ENCODE measurements at places on chromosomes 12 and 14. TPM values are rescaled to one million over a fixed set of nuclear protein-coding genes. Genes with fewer than 3 reads are reported as not detected.

DNA sequence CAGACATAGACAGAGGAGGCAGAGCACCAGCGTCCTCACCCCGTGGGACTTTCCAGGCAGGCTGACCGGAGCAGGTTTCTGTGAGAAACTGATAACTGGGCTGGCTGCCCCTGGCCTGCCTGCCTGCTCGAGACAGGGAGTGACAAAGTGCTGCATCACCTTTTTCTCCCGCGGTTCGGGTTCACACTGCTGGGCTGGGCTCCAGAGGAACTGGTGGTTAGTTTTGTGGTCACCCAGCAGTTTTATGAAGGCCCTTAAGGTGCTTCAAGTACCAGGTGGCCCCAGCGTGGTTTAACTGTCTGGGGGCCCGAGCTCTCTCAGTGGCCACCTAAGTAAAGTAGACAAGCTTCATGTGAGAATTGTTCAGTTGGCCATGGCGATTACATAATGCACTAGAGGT lies 1073.6 kb downstream of the BCL11B start:
- no peak overlapping the region for H3K4me3 ChIP-seq
- no peaks in the 10 kb centered on the region for H3K27me3 ChIP-seq
- no peaks in the 10 kb centered on the region for H3K4me1 ChIP-seq
- no peaks in the 10 kb centered on the region for H3K36me3 ChIP-seq
- no peak overlapping the region for H3K27ac ChIP-seq
- no peak for DNase-seq

Gene KRT83
- total RNA-seq: not detected

- H3K36me3 ChIP-seq: no peaks in the 10 kb centered on the region
- no peaks in the 10 kb centered on the region for H3K27me3 ChIP-seq
- H3K27ac ChIP-seq: no peak overlapping the region
- DNase-seq: no peak
- H3K4me3 ChIP-seq: no peak overlapping the region
- peaks cover 12% of the 10 kb centered on the region for H3K4me1 ChIP-seq
These were observed 2.3 kb upstream of the NAA30 start for GRCh38 chr14:57388067-57388466.

GRCh38 chr12:117850048-117850447 lies 118.7 kb downstream of the KSR2 start:
- peaks cover 13% of the 10 kb centered on the region for H3K27me3 ChIP-seq
- no peak overlapping the region for H3K4me3 ChIP-seq
- no peaks in the 10 kb centered on the region for H3K36me3 ChIP-seq
- DNase-seq: no peak
- no peaks in the 10 kb centered on the region for H3K4me1 ChIP-seq
- no peak overlapping the region for H3K27ac ChIP-seq

Gene AQP5
- 14.3 TPM for total RNA-seq

DNA sequence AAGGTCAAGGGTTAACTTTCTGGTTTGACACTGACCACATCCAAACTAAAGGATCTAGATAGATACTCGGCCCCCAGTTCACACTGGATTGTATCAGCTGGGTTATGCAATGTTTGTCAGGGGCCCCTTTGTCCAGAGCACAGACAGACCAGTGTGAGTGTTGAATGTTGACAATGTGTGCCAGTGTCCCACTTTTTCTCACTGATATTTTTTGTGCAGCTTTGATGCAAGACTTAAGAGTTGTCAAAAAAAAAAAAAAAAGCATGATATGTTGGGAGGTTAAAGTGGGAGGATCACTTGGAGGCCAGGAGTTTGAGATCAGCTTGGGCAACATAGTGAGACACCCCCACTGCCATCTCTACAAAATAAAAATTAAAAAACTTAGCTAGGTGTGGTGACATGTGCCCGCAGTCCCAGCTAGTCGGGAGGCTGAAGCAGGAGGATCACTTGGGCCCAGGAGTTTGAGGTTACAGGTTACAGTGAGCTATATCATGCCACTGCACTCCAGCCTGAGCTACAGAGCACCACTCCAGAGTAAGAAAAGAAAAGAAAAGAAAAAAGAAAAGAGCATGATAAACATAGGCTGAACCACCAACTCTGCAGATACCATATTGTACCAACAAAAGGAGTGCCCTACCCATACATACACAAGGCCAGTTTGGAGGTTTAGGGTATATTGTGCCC lies 97.5 kb downstream of the LGR5 start:
- H3K27ac ChIP-seq: no peak overlapping the region
- H3K36me3 ChIP-seq: no peaks in the 10 kb centered on the region
- no peak overlapping the region for H3K4me3 ChIP-seq
- DNase-seq: no peak
- no peaks in the 10 kb centered on the region for H3K4me1 ChIP-seq

Gene NRIP2
- 0.61 TPM for total RNA-seq

DNA sequence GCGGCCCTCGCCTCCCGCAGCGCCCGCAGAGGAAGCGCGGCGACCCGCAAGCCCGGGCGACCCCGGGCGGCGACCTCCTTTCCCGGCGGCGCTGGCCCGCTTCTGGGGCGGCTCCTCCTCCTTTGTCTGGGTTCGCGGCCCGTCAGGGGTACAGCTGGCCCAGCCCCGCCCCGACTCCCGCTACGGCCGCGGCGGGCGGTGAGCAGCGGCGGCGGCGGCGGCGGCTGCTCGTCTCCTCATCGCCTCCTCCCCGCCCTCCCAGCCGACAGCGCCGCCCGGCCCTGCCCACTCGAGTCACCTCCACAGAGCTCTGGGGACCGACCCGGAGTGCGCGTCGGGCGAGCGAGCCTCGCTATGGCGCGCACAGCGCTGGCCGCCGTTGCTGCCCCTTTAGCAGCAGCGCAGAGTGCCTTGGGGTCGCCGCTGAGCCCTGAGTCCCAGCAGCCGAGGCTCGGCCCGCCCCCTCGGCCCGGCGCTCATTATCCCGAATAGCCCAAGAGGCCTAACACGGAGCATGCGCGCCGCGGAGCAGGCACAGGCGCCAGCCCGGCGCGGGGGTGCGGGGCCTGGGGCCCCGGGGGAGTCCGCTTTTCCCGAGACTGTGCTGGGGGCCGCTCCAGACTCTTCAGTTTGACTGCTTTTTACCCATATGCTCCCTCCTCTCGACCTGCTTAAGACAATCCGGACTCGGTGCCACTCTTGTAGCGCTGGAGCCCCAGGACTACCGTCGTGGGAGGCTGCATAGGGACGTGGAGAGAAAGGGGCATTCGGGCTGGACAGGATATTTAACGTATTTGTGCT lies at the start of gene SOS2:
SOS2 (minus strand) TSS at position 104 of the 801 bp plus-strand sequence. CDS start 295 bp downstream, outside the sequence.
- peak within 1 kb of the TSS; percentile 78 for H3K4me3 ChIP-seq
- peak within 1 kb of the TSS; percentile 96 for H3K27ac ChIP-seq
- no peaks in the 10 kb centered on the region for H3K36me3 ChIP-seq
- DNase-seq: peak; percentile 95

DNA sequence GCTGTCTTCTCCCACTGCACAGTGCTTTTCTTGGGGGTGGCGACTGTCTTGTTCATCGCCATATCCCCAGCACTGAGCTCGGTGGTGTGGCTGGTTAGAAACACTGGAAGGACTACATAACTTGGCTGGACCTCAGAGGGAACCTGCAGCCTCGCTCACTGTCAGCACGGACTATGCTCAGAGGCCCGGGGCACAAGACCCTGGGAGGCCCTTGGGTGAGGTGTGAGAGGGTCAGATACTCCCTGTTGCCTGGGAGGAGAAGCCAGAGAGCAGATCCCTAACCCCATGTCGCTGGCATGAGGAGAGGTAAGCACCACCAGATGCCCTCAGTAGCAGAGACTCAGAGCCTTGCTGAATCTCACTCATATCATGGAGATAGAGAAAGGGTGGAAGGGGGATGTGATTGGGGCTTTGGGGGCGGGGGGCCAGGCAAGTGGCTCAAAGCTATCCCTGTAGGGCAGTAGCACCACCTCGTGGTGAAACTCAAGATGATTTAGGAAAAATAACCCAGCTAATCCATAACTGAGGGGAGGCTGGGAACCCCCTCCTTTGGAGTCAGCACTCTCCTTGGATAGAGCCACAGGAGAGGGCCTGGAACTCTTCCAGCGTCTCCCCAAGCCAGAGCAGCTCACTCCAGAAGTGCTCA lies 18.7 kb upstream of the HDAC7 start:
- H3K4me3 ChIP-seq: no peak overlapping the region
- H3K4me1 ChIP-seq: peaks cover 14% of the 10 kb centered on the region
- peak; percentile 51 for DNase-seq
- no peaks in the 10 kb centered on the region for H3K36me3 ChIP-seq
- no peaks in the 10 kb centered on the region for H3K27me3 ChIP-seq

GRCh38 chr12:104478396-104479122 lies 21.8 kb downstream of the CHST11 start:
- H3K4me3 ChIP-seq: peak overlapping the region; percentile 17
- no peak for DNase-seq
- peak overlapping the region; percentile 24 for H3K27ac ChIP-seq
- H3K27me3 ChIP-seq: no peaks in the 10 kb centered on the region
- peaks cover 25% of the 10 kb centered on the region for H3K4me1 ChIP-seq

Gene PKP2
- 1.9 TPM for total RNA-seq

- no peaks in the 10 kb centered on the region for H3K27me3 ChIP-seq
- DNase-seq: peak; percentile 70
- no peaks in the 10 kb centered on the region for H3K36me3 ChIP-seq
- no peak overlapping the region for H3K4me3 ChIP-seq
- peak overlapping the region; percentile 26 for H3K27ac ChIP-seq
These were observed 46.9 kb upstream of the NOS1 start for GRCh38 chr12:117408161-117408791.

GRCh38 chr12:109462868-109463692 lies 14.0 kb downstream of the KCTD10 start:
- peak overlapping the region; percentile 93 for H3K27ac ChIP-seq
- no peaks in the 10 kb centered on the region for H3K27me3 ChIP-seq
- DNase-seq: peak; percentile 80
- H3K4me3 ChIP-seq: peak overlapping the region; percentile 4

Gene CCDC38
- not detected for total RNA-seq

Gene PLCZ1
- total RNA-seq: not detected

Gene VRTN
- total RNA-seq: not detected

GRCh38 chr14:38176379-38176778 lies 31.3 kb upstream of the SSTR1 start:
- no peak overlapping the region for H3K27ac ChIP-seq
- H3K4me3 ChIP-seq: no peak overlapping the region
- no peaks in the 10 kb centered on the region for H3K27me3 ChIP-seq
- no peak for DNase-seq
- no peaks in the 10 kb centered on the region for H3K36me3 ChIP-seq

Gene FGF23
- total RNA-seq: not detected

DNA sequence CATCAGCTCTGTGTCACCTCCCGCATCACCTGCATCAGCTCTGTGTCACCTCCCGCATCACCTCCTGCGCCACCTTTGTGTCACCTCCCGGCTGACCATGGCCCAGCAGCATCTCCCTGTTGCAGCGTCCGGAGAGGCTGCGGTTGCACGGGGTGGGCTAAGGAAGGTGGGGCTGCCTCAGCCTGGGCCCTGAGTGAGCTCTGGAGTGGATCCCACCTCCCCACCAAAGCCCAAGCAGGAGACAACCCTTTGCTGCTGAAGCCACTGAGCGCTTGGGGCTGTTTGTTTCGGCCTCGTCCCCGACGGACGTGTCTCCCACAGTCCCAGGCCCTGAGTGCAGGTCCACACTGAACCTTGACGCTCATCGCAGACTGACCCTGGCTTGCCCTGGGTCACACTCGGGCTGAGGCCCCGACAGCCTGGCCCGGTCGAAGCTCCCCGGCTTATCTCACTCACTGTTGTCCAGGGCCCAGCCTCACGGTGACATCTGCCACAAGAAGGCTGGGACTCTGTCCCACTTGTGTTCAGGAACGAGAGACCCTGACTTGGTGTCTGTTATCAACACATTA lies 12.2 kb downstream of the TMEM121 start:
- H3K4me3 ChIP-seq: no peak overlapping the region
- H3K4me1 ChIP-seq: no peaks in the 10 kb centered on the region
- H3K36me3 ChIP-seq: no peaks in the 10 kb centered on the region

GRCh38 chr14:65815127-65815526 lies 402.6 kb downstream of the FUT8 start:
- no peaks in the 10 kb centered on the region for H3K36me3 ChIP-seq
- DNase-seq: no peak
- no peaks in the 10 kb centered on the region for H3K4me1 ChIP-seq

DNA sequence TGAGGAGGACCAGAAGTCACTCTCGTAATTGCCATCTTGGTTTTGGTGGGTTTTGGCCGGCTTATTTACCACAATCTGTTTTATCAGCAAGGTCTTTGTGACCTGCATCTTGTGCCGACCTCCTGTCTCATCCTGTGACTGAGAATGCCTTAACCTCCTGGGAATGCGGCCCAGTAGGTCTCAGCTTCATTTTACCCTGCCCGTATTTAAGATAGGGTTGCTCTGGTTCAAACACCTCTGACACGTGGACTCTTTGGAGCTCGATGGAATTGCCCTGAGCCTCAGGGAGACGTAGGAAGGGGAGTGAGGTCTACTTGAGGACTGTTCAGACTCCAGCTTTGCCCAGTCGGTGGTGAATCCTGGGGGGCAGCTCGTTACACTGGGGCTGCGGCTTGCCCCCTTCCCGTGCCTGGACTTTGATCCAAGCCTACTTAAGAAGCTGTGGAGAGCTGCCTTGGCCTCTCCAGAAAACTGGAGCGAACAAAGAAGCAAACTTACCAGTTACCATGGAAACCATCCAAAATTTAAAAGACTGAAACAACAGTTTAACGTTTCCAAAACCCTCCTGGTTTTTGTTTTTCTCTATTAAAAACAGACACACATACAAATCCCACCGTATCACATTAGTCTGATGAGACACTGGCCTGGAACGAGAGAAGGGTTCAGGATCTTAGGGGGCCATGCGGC lies 28.0 kb downstream of the CALM1 start:
- no peak overlapping the region for H3K4me3 ChIP-seq
- no peak for DNase-seq
- H3K4me1 ChIP-seq: peaks cover 8% of the 10 kb centered on the region
- no peaks in the 10 kb centered on the region for H3K36me3 ChIP-seq
- no peaks in the 10 kb centered on the region for H3K27me3 ChIP-seq

Gene C12orf54
- total RNA-seq: not detected

DNA sequence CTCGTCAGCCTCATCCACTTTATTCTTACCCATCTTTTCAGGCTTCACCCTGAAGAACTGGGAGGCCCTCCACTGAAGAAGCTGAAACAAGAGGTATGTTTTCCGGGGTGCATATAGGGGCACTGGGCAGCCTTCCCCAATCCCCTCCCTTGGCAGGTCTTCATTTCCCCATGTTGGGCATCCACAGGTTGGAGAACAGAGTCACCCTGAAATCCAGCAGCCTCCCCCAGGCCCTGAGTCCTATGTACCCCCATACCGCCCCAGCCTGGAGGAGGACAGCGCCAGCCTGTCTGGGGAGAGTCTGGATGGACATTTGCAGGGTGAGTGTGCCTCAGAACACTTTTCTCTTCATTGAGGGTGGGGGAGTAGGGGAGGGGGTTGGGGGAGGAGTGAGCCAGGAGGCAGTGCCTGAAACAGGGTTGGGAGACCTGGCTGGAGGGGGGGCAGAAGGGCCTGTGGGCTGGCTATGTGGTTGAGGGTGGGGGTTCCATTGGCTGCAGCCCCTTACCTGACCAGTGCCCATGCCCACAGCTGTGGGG lies 4.0 kb downstream of the NAB2 start:
- H3K4me3 ChIP-seq: no peak overlapping the region
- peak; percentile 58 for DNase-seq
- peaks cover 45% of the 10 kb centered on the region for H3K4me1 ChIP-seq
- H3K27me3 ChIP-seq: no peaks in the 10 kb centered on the region
- peak overlapping the region; percentile 15 for H3K27ac ChIP-seq
